ENCODE measurements at places on chromosomes 12 and 14. TPM values are rescaled to one million over a fixed set of nuclear protein-coding genes. Genes with fewer than 3 reads are reported as not detected.

DNA sequence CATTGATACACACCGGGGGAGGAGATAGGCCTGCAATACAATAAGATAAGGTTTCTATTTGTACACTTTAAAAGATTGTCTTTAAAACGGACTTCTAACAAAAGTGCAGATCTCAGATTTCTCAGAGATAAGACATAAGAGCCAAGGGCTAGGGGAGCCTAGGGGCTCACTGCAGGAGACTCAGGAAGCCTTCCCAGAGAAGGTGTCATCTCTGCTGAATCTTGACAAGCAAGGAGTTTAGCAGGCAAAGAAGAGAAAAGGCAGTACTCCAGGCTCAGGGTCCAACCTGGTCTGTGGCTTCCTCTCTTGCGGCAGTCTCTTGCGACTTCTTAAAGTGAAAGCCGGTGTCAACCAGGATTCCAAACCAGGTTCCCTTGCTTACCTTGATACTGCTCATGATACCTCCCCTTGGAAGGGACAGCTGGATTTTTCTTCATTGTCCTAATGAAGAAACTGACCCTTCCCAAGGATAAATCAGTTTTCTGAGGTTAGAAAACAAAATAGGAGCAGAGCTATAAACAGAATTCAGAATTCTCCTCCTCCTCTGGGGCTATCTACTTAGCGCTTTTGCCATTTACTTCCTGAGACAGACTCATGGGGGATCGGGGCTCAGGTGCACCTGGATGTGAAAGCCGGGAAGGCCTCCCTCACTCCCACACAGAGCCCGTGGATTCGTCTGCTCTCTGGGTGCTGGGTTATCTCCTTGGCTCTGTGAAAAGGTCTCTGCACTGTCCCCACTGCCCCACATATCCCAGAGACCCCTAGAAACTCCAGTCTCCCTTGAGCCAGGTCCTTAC is 1.7 kb upstream of the SCNN1A start:
- H3K4me3 ChIP-seq: no peak overlapping the region
- no peaks in the 10 kb centered on the region for H3K4me1 ChIP-seq
- H3K36me3 ChIP-seq: no peaks in the 10 kb centered on the region
- peak overlapping the region; percentile 45 for H3K27ac ChIP-seq
- DNase-seq: no peak

- DNase-seq: no peak
- H3K36me3 ChIP-seq: no peaks in the 10 kb centered on the region
- no peaks in the 10 kb centered on the region for H3K27me3 ChIP-seq
- no peak overlapping the region for H3K27ac ChIP-seq
- peaks cover 15% of the 10 kb centered on the region for H3K4me1 ChIP-seq
These were observed 96.5 kb upstream of the NCOR2 start for GRCh38 chr12:124663771-124664366.

The AQP6 gene
- not detected for total RNA-seq

- H3K36me3 ChIP-seq: no peaks in the 10 kb centered on the region
- H3K27me3 ChIP-seq: no peaks in the 10 kb centered on the region
- DNase-seq: no peak
- no peaks in the 10 kb centered on the region for H3K4me1 ChIP-seq
These were observed 752.2 kb downstream of the FSCB start for GRCh38 chr14:43754838-43755237.

DNA sequence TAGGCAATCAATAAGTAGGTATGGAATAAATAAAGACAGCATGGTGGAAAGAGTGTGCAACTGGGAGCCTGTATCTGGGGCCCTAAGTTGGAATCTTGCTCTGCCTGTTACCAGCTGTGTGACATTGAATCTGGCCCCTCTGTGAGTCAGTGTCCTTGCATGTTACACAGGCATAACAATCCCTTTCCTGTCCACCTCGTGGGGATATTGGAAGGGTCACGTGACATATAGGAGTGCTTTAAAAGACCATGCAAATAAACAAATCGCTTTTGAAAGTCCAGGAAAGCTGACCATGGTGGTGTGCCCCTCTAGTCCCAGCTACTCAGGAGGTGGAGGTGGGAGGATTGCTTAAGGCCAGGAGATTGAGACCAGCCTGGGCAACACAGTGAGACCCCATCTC is 51.1 kb upstream of the VRK1 start:
- H3K36me3 ChIP-seq: no peaks in the 10 kb centered on the region
- no peak overlapping the region for H3K4me3 ChIP-seq
- DNase-seq: no peak

The HOXC9 gene
- total RNA-seq: 1.2 TPM

DNA sequence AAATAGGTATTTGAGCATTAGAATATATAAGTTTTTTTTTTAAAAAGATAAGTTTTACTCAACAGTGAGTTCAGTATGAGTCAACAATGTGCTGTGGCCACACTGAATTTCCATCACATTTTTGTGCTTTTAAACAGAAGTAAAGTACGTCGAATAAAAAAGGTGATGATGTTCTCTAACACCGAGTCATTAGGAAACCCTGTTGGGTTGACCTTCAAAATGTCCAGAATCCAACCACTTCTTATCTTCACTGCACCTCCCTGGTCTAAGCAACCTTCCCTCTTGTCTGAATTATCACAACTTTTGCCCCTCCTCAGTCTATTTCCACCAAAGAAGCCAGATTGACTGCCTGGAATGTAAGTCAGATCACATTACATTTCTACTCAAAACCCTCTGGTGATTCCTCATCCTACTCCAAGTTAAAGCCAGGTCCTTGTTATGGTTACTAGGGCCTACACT is 43.0 kb upstream of the SYCP3 start:
- no peak for DNase-seq
- H3K4me3 ChIP-seq: no peak overlapping the region
- no peak overlapping the region for H3K27ac ChIP-seq
- H3K27me3 ChIP-seq: no peaks in the 10 kb centered on the region
- no peaks in the 10 kb centered on the region for H3K36me3 ChIP-seq
- H3K4me1 ChIP-seq: no peaks in the 10 kb centered on the region

DNA sequence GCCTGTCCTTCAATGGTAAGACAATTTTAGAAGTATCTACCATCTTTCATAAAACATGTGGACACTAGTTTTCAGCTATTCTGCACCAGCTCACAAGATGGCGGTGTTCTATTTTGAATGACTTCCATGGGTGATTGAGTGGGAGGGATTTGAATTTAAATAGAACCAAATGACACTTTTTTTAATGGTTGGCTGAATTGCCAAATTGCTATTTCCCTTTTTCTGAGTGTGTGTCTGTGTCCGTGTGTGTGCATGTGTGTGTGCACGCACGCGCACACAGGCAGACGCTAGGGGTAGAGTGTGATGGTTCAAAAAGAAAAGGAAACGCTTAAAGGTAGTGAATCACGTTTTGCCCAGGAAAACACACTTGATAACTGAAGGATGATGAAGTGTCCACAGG is 362.6 kb downstream of the DAD1 start:
- H3K36me3 ChIP-seq: no peaks in the 10 kb centered on the region
- H3K4me3 ChIP-seq: no peak overlapping the region
- no peaks in the 10 kb centered on the region for H3K27me3 ChIP-seq
- no peak overlapping the region for H3K27ac ChIP-seq
- no peaks in the 10 kb centered on the region for H3K4me1 ChIP-seq

The METTL3 gene
- 45.0 TPM for total RNA-seq

The OAS2 gene
- total RNA-seq: 8.0 TPM

Measured in ascending aorta (tissue), 2 donors.